Right cardiac atrium (tissue), 5 donors: ENCODE measurements at places on chromosomes 3 and 15. TPM values are rescaled to one million over a fixed set of nuclear protein-coding genes. Genes with fewer than 3 reads are reported as not detected.

C3orf80 gene
- 0.16 TPM for polyA plus RNA-seq

RLBP1 gene
- polyA plus RNA-seq, result not detected

TMEM108 gene
- 5.2 TPM for polyA plus RNA-seq

ACOX2 gene
- 33.9 TPM for polyA plus RNA-seq

AHSG gene
- polyA plus RNA-seq, result 0.05 TPM

HIGD2B gene
- polyA plus RNA-seq, result not detected

THSD4 gene
- polyA plus RNA-seq, result 40.5 TPM

ATOSA gene
- polyA plus RNA-seq, result 38.1 TPM

DZIP1L gene
- 2.6 TPM for polyA plus RNA-seq

PPP1R14D gene
- not detected for polyA plus RNA-seq

SLC12A8 gene
- 0.52 TPM for polyA plus RNA-seq

OR5K2 gene
- polyA plus RNA-seq, result not detected

FOXB1 gene
- not detected for polyA plus RNA-seq

WDR6 gene
- polyA plus RNA-seq, result 65.3 TPM

C3orf20 gene
- 0.02 TPM for polyA plus RNA-seq

ACP3 gene
- polyA plus RNA-seq, result 0.41 TPM

DUT gene
- polyA plus RNA-seq, result 75.9 TPM

GABRG3 gene
- polyA plus RNA-seq, result under 0.01 TPM

RPP25 gene
- polyA plus RNA-seq, result 3.5 TPM

ZPLD1 gene
- polyA plus RNA-seq, result not detected
